ENCODE measurements at places on chromosomes 6 and 20. TPM values are rescaled to one million over a fixed set of nuclear protein-coding genes. Genes with fewer than 3 reads are reported as not detected.

The FAM83C gene
- total RNA-seq, result not detected

The DEFB124 gene
- not detected for total RNA-seq

- H3K27ac ChIP-seq, result no peak overlapping the region
- peaks cover 22% of the 10 kb centered on the region for H3K4me1 ChIP-seq
- H3K27me3 ChIP-seq, result no peaks in the 10 kb centered on the region
- peak; percentile 10 for DNase-seq
- H3K4me3 ChIP-seq, result no peak overlapping the region
- H3K36me3 ChIP-seq, result no peaks in the 10 kb centered on the region
These were observed 163.9 kb upstream of the ZNF217 start for GRCh38 chr20:53757472-53757913.

DNA sequence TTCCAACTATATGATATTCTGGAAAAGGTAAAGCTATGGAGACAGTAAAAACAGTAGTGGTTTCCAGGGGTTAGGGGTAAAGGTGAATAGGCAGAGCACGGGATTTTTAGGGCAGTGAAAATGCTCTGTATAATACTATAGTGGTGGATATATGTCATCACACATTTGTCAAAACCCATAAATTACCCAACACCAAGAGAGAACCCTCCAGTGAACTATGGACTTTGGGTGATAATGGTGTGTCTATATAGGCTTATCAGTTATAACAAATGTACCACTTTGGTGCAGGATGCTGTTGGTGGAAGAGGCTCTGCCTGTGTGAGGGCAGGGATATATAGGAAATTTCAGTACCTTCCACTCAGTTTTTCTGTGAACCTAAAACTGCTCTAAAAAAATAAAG lies 149.9 kb downstream of the GPX5 start:
- H3K27me3 ChIP-seq, result no peaks in the 10 kb centered on the region
- no peak for DNase-seq
- no peak overlapping the region for H3K4me3 ChIP-seq
- H3K4me1 ChIP-seq, result no peaks in the 10 kb centered on the region

DNA sequence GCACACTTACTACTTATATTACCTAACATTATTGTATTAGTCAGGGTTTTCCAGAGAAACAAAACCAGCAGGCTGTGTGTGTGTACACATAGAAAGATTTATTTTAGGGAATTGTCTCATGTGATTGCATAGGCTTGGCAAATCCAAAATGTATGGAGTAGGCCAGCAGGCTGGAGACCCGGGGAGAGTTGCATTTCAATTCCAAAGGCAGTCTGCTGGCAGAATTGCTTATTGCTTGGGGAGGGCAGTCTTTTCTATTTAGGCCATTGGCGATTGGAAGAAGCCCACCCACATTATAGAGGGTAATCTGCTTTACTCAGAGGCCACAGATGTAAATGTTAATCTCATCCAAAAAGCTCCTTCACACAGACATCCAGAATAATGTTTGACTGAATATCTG lies 157.0 kb downstream of the ADGRG6 start:
- no peaks in the 10 kb centered on the region for H3K27me3 ChIP-seq
- H3K27ac ChIP-seq, result no peak overlapping the region
- no peaks in the 10 kb centered on the region for H3K4me1 ChIP-seq
- H3K36me3 ChIP-seq, result no peaks in the 10 kb centered on the region
- no peak overlapping the region for H3K4me3 ChIP-seq

GRCh38 chr6:44222486-44223318 lies 693 bp upstream of the SLC29A1 start:
- no peak overlapping the region for H3K27ac ChIP-seq
- DNase-seq, result no peak
- H3K36me3 ChIP-seq, result no peaks in the 10 kb centered on the region
- H3K27me3 ChIP-seq, result no peaks in the 10 kb centered on the region
- H3K4me1 ChIP-seq, result peaks cover 35% of the 10 kb centered on the region

- H3K4me3 ChIP-seq, result no peak overlapping the region
- H3K4me1 ChIP-seq, result no peaks in the 10 kb centered on the region
- H3K27ac ChIP-seq, result no peak overlapping the region
- peaks cover 10% of the 10 kb centered on the region for H3K36me3 ChIP-seq
These were observed 29.7 kb downstream of the GINS1 start for GRCh38 chr20:25437153-25437581.

GRCh38 chr6:170080828-170081371 lies 210.0 kb downstream of the DLL1 start:
- H3K4me1 ChIP-seq, result no peaks in the 10 kb centered on the region
- no peaks in the 10 kb centered on the region for H3K36me3 ChIP-seq
- peaks cover 83% of the 10 kb centered on the region for H3K27me3 ChIP-seq
- no peak overlapping the region for H3K4me3 ChIP-seq

All from PC-9 (cell line).